ENCODE measurements at places on chromosomes 11 and 22.
A peak's percentile ranks its signal among the peaks of the same experiment; 100 is the strongest.

DNA sequence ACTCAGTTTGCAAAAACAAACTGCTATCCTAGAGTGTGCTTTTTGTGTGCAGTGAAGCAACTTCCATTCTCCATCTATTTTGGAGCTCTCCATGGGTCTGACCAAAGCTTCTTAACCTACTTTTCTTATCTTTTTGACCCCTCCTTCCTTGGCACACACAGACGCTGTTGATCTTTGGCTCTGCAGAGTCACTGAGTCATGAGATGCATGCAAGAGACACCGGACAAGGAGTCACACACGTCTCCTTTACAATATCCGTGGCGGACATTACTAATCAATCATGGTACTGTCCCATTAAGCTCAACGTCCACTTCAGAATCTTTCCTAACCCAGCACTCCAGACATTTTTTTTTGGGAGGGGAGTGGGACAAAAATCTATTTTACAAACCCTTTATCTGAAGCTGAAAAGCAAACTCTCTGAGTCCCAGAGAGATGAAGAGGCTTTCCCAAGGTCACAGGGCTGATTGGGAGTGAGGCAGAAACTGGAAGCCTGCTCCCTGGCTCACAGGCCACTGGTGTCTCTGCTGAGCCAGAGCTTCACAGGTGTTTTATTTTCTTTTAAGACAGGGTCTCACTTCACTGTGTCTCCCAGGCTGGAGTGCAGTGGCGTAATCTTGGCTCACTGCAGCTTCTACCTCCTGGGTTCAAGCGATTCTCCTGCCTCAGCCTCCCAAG lies 165.8 kb upstream of the SYT13 start:
- DNase-seq = no peak

DNA sequence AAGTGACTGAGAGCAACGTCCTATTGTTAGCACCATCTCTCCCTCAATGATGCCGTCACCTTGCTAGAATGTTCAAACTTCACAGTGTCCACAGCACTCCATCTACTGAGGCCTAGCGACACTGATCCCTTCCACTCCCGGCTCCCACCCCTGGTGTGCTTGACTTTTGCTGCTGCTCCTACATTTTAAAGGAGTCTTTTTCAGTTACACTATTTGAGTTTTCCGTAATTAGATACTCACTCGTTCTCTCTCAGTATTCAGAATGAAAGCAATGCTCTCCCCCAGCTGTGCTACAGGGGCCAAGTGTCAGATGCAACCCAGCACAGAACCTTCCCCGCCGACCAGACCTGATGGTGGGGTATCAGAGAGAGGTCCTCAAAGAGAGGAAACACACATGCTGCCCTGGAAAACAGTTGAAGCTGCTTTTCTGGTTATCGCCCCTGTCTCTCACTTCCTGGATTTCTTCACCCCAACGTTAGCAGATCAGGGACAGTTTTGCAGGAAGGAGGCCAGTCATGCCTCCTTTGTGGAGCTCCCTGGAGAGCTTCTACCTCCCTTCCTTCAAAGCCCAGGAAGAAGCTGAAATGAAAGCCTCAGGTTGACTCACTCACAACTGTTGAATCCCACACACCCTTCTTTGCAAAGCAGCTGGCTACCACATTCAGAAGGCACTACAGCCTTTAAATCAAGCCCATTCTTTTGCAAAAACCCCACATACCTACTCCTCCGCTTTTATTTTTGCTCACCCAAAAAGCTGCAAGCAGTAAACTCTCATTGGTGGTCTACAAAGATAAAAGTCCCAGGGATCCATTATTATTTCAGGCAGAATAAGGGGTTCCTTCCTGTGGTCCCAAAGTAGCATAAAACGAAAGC lies 23.5 kb downstream of the LARGE1 start:
- no peak for DNase-seq

DNA sequence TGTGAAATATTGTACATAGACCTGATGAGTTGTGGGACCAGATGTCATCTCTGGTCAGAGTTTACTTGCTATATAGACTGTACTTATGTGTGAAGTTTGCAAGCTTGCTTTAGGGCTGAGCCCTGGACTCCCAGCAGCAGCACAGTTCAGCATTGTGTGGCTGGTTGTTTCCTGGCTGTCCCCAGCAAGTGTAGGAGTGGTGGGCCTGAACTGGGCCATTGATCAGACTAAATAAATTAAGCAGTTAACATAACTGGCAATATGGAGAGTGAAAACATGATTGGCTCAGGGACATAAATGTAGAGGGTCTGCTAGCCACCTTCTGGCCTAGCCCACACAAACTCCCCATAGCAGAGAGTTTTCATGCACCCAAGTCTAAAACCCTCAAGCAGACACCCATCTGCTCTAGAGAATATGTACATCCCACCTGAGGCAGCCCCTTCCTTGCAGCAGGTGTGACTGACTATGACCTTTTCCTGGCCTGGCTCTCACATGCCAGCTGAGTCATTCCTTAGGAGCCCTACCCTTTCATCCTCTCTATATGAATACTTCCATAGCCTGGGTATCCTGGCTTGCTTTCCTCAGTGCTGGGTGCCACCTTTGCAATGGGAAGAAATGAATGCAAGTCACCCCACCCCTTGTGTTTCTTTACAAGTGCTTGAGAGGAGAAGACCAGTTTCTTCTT lies 12.3 kb downstream of the PIK3IP1 start:
- no peak for DNase-seq

DNA sequence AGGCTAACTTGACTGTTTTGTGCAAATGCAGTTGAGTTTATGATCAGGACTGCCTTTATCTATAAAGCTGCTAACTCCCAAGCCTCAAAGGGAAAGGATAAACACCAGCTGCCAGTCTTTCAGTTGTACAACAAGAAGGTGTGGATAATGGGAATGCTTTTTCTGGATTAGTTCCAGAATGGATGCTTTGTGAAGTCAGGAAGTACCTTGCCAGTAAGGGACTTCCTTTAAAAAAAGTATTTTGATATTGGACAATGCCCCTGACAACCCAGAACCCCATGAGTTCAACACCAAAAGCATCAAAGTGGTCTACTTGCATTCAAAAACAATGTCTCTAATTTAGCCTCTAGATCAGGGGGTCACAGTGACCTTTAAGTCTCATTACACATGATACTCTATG lies 32.0 kb downstream of the OR5A2 start:
- no peak for DNase-seq

DNA sequence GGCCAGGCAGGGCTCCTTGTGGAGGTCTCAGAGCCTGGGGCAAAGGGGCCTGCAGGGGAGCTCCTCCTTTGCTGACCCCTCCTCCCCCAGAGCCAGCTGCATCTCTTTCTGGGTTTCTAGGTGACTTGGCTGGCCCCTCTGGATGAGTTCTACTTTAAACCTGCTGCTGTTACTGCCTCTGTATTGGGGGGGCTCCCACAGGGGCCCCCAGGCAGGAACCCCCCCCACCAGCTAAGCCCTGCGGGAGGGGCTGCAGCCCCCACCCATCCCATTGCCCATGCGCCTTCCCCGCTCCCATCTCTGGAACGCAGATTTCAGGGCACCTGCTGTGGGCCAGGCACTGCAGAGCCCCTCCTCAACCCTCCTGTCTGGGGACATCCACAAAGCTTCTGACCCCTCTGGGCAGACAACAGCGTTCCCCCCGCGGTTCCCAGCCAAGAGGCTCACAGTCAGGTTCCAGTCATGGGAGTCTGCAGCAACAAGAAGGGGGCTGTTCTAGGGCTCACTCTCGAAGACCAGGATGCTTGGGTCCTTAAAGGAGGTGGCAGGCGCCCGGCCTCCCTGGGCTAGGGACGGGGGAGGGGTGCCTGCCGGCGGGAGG lies 815 bp upstream of the PLCB3 start:
- no peak for DNase-seq

- no peak for DNase-seq
Measured at GRCh38 chr11:17012179-17012578, 2.0 kb downstream of the PLEKHA7 start.

- DNase-seq = no peak
Measured at GRCh38 chr11:61621917-61622585, 41.2 kb upstream of the SYT7 start.

GRCh38 chr11:2387266-2387987 lies 10.3 kb downstream of the CD81 start:
- no peak for DNase-seq

DNA sequence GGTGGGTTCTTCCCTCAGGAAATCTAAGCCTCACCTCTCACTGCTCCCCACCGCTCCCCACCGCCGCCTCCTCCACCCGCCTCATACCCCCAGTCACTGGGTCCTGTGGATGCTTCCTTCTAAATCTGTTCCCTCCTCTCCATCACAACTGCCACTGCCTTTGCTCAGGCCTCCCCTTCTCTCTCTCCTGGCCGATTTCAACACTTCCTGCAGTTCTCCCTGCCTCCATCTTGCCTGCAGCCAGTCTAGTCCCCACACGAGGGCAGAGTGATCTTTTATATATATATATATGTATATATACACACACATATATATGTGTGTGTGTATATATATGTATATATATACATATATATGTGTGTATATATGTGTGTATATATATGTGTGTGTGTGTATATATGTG lies 27.8 kb downstream of the CREB3L1 start:
- DNase-seq = peak; percentile 54

DNA sequence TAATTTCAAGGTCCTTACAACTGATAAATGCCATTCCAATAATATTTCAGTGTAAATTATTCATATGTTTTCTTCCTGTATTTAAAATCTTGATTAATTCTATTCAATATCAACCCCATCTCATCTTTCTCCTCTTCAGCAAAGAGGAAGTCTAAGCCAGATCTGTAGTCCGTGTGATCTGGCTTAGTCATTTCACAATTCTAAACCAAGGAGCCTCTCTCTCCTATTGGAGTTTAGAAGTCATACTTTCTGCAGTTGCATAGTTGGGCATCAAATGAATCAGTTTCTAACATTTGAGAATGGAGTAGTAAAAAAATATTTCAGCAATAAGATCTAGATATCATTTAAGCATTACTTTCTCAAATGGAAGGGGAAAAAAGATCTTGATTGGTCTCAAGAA lies 354.9 kb downstream of the JRKL start:
- DNase-seq = no peak

DNA sequence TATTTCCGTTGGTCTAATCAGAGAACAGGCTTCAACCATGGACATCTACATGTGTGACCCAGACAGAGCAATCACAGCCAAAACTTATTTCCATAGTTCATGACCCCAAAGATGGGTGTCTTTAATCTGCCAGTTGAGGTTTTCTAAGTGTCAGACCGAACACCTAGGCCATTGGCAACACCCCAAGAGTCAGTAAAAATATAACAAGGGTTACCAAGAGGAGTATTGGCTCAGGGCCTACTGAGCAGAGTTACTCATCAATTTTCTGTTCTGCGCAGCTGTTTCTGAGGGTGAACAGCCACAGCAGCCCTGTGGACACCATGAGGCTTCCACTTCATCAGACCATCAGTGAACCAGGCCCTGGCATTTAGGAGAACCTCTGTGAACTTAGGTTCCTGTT lies 18.8 kb downstream of the GUCD1 start:
- no peak for DNase-seq

DNA sequence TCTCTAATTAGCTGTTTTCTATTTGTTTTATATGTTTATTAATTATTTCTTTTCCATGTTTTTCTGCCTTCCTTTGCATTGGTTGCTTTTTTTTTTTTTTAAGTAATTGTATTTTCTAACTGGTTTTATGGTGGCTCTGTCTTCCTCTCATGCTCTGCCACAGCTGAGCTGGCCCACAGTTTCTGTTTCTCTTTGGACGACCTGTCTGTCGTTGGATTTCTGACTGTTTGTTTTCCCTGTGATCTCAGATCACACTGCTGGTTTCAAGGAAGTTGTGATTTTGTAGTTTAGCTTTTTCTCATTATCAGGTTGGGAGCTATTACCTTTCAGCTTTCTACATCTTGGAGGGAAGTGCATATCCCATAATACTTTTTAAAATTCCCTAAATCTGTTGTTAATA lies 15.9 kb upstream of the OR6M1 start:
- no peak for DNase-seq

DNA sequence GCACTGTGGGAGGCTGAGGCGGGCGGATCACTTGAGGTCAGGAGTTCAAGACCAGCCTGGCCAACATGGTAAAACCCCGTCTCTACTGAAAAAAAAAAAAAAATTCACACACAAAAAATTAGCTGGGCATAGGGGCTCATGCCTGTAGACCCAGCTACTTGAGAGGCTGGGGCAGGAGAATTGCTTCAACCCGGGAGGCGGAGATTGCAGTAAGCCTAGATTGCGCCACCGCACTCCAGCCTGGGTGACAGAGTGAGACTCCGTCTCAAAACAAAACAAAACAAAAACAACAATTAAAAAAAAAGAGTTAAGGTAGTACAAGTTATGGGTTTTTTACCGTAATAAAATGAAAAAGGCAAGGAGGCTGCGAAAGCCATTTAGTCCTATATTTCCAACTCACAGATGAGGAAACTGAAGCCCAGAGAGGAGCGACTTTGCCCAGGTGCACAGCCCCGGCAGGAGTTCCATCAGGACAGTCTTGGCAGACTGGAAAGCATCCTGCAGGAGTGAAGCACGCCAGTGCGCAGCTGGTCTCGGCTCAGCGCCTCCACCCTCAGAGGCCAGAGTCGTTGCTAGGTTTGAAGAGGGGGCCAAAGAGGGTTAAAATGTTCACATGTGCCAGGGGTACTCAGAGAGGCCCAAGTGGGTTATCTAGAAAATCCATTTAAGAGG lies 3.8 kb upstream of the FADS3 start:
- DNase-seq = no peak

GRCh38 chr11:2358754-2359442 lies 18.2 kb upstream of the CD81 start:
- no peak for DNase-seq

GRCh38 chr11:34358258-34358727 lies 483 bp upstream of the ABTB2 start:
- DNase-seq = no peak

GRCh38 chr11:42770444-42771065 lies 541.2 kb upstream of the API5 start:
- DNase-seq = no peak

GRCh38 chr11:132971351-132971750 lies 561.0 kb downstream of the OPCML start:
- DNase-seq = no peak

- no peak for DNase-seq
Measured at GRCh38 chr11:117170210-117170609, 8.3 kb upstream of the SIDT2 start.

DNA sequence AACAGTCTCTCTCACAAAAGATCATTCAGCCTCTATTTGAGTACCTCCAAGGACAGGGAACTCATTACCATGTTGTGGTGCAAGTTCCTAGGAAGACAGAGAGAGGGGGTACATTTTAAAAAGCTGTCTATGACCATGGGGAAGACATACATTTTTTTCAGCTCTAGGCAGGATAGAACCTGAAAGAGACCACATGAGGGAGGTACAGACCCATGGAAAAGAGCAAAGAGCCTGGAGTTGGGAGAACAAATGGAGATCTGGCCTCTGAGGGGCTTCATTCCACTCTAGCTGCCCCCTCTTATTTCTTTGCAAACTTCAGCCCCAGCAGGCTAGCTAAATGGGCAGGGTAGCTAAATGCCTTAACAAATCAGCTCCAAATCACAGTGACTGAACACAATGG lies 36.3 kb downstream of the KCNC1 start:
- no peak for DNase-seq

DNA sequence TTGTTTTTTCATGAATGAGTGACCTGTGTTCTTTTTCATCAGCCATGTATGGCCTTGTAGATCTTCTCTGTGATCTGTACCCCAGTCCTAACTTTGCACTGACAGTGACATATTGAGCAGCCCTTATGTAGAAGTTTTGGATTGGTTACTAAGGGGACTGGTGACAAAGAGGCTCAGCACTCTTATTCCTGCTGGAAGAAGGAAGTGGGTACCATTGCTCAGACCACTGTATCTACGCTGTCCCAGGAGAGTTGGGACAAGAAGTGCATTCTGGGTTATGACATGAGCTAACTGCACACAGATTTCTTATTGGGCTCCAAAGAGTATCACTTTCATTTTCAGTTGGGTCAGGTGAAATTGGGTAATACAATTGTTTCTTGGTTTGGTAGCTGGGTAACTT lies 107.8 kb upstream of the RASSF10 start:
- no peak for DNase-seq

GRCh38 chr11:115463606-115464005 lies 40.6 kb downstream of the CADM1 start:
- DNase-seq = no peak

All from SIG-M5 (cell line).